ENCODE measurements at places on chromosomes 1 and 21.

DNA sequence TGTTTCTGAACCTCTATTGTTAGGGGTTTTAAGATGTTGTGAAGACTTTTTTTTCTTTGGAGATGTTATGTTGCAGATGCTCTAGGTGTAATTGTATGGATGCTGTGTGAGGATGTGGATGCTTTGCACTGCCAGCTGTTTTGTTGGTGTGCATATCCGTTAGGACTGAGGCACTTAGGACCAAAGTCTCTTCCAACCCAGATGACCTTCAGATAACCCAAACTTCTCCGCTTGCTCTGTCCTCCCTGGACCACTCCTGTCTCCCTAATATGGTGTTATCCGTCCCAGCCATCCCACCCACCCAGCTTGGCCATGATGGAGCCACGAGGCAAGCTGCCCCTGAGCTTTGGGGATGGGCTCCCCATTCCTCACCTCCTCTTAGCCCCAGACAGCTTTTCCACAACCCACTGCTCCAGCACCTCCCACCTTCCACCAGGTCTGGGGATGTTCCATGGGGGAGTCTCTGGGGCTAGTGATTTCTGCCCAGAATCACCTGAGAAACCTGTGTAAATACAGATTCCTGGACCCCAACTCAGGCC lies 5.1 kb upstream of the LEFTY2 start:
- DNase-seq = no peak

DNA sequence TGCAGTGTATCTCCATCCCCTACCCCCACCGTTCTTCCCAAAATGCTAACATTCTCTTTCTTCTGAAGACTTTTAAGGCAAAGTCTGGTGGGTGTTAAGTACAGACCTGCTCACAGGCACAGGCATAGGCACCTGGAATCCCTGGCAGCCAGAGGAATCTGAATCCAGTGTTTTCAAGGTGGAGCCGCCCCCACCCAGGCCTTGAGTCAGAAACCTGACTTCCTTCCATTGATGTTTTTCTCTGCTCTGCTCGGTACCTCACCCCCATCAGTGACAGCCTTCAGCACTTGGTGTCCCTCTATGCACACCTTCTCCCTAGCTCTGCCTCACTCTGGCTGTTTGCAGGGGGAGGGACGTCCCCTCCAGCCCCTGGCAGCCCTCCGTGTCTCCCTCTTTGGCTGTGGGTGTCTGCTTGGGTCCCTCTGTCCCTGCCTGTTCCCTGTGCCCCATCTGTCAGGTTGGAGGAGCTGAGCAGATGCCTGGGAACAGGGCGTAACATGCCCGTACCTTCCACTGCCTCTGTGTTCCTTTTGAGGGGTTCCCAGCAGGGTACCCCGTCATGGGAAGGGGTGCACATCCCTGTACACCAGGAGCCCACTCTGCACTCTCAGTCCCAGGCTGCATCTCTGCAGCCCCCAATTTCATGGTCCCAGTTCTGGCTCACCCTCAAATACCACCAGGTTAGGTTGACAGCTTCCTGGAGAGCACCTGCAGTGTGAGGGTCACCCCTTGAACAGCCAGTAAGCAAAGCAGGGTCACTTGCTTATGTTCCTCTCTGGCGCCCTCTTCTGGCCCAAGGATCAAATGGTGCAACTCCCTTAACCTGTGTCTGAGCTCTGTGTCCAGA lies 6.7 kb downstream of the NCDN start:
- peak; percentile 49 for DNase-seq

- no peak for DNase-seq
Measured at GRCh38 chr1:234154320-234155251, 218.7 kb upstream of the COA6 start.

DNA sequence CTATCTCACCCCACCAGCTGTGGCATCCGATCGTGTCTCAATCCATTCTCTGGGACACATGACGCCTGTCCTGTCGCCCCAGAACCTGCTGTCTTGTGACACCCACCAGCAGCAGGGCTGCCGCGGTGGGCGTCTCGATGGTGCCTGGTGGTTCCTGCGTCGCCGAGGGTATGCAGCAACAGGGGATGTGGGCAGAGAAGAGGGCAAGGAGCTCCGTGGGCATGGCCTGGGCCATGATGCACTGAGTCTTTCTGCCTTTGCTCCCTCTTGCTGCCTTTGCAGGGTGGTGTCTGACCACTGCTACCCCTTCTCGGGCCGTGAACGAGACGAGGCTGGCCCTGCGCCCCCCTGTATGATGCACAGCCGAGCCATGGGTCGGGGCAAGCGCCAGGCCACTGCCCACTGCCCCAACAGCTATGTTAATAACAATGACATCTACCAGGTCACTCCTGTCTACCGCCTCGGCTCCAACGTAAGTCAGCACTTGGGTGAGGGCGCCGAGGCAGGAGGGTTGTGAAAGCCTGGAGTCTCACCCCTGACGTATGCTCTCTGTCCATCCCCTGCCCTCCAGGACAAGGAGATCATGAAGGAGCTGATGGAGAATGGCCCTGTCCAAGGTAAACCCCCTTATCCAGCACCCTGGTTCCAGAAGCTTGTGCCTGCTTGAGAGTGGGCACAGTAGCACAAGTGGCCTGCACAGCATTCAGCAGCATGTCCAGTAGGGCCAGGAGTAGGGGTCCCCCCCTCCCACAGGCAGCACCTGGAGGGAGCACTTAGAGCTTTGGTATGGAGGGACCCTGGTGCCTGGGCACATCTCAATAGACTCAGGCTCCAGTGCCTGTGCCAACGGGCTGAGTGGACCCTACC lies 8.8 kb downstream of the TINAGL1 start:
- DNase-seq = no peak

GRCh38 chr1:30384286-30385245 lies 338.8 kb downstream of the MATN1 start:
- DNase-seq = no peak

- no peak for DNase-seq
Measured at GRCh38 chr1:230271300-230272035, 154.7 kb downstream of the PGBD5 start.

DNA sequence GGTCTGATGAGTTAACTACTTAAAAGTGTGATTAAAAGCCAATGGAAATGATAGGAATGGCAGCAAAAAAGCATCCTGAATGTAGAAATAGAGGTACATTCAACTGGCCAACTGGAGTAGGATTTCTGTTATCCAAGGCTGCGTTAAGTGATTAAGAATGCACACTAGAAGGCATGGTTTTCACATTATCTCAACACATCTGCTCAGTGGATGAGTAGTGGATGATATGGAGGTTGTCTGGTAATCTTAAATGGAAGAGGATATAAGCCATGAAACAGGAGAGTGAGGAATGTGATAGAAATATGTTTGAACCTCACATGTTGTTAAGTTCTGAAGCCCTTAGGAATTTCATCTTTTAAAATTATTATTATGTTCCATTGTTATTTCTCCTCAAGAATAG lies 839.9 kb downstream of the USP25 start:
- DNase-seq = no peak

GRCh38 chr1:54542120-54542961 lies 5.7 kb upstream of the ACOT11 start:
- DNase-seq = no peak

DNA sequence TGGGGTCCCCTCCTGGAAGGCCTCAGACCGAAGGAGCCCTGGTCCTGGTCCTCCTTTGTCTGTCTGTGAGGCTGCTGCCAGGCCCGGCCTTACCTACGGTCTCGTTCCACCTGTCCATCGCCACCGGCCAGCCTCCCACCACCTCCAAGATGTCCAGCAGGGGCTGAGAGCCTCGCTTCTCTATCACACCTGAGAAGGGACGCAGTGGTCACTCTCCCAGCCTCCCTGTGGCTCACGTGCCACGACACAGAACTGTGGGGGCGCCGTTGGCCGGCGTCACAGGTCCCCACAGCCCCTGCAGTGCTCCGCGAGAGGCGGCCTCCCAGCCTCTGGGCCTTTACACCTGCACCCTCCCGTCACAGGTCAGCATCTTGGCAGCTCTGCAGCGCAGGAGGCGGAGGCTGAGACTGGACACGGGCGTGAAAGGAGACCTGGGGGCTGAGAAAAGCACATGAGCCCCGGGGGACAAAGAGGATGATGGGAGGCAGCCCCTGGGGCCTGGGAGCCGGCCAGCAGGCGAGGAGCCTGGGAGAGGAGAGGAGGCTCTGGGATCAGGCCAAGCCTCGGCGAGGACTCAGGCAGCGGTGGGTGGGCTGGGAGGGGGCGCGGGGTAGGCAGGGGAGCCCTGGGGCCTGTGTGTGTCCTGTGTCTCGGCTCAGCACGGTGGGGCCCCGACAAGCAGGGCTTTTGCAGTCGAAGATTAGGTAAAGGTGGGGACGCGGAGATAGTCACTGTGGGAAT lies 20.5 kb downstream of the PRXL2B start:
- no peak for DNase-seq

DNA sequence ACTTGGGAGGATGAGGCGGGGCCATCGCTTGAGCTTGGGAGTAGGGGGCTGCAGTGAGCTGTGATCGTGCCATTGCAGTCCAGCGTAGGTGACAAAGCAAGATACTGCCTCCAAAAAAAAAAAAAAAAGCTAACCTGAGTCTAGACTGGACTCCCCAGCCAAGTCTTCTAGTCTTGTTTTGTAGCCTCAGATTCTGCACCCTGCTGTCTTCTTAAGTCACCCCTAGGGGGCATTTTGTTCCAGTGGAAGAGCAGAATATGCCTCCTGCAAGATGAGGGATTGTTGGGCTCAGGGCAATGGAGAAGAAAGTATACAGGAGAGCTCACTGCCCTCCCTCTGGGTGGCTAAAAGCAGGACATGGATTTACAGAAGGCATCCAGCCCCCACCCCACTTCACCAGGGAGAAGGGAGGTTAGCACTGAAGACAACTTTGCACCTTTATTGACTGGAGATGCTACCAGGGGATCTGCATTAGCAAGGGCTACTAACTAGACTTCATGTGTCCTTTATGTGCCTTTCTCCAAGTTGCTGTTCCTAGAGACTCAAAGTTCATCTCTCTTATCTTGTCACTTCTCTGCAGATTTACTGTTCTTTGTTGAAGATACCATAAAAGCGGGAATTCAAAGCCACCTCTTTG lies 15.3 kb upstream of the RNF187 start:
- DNase-seq = no peak

GRCh38 chr21:40143822-40144525 lies 276.7 kb downstream of the PCP4 start:
- no peak for DNase-seq

GRCh38 chr1:28374297-28374696 lies 4.8 kb downstream of the PHACTR4 start:
- DNase-seq = no peak

DNA sequence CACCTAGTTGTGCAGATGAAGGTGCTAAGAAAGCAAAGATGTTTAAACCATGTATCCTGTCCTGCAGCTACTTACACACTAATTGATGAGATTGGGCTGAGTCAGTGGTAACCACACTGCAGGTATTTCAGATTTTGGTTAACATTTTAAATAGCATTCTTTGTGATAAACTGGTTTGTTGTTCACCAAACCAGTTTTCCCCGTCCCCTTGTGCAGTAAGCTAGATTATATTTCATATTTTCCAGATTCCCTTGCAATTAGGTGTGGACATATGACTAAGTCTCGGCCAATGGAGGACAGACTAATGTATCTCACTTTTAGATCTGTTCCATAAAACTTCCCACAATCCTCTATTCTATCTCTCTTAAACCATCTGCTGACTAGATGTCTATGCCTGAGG lies 320.4 kb downstream of the RWDD3 start:
- DNase-seq = no peak

GRCh38 chr1:116256875-116257274 lies 116.2 kb upstream of the ATP1A1 start:
- DNase-seq = no peak

GRCh38 chr1:47867438-47868347 lies 129.5 kb downstream of the TRABD2B start:
- DNase-seq = no peak

DNA sequence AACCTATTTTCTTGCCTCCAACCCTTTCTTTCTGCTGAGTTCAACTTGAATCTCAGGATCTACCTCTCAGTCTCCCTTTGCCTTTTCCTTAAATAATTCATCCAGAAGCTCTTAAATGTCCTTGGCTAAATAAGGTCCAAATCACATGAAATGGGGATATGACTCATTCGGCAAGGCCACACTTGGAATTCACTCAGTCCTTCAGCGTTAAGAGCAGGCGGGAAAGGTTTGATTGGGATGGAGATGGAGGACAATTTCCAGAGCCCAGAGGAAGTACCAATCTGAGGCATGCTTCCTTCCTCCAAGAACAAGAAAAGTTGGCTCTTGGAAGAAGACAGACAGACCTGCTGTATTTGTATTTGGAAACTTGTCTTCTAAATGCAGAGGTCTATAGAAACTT lies 128.5 kb downstream of the PROX1 start:
- DNase-seq = no peak

GRCh38 chr1:99784809-99785255 lies 18.4 kb upstream of the FRRS1 start:
- no peak for DNase-seq

DNA sequence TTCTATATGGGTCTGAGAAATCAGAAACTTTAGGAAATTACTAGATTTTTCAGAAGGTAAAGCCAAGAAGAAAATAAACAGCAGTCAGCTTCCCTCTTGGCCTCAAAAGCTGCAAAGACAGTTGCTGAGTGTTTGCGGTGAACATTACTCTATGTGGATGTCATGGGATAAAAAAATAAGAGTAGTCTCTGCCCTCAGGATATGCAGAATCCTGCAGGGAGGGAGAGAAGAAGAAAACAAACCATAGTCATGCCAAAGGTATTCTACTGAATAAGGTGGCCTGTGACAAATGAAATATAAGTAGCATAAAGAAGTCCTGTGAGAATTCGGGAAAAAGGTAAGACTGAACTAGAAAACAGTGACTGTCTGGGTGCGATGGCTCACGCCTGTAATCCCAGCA lies 19.0 kb downstream of the YARS1 start:
- no peak for DNase-seq

DNA sequence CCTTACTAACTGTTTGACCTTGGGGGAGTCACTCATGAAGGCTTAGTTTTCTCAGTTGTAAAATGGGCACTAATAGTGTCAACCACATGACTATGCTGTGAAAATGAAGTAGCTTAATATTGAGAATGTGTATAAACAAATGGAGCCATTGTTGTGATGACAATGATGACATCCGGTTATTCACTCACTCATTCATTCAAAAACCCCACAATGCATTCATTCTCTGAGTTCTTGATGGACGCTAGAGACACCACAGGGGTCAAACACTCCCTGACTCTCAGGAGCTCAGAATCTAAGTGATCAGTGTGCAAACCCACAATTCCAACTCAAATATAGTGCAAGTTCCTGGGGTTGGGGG lies 138.9 kb downstream of the FOXD2 start:
- no peak for DNase-seq

- no peak for DNase-seq
Measured at GRCh38 chr1:34929497-34929852, at the start of gene DLGAP3. DLGAP3 (minus strand) TSS chr1:34929650; CDS start chr1:34905383, 24,267 bp downstream.

GRCh38 chr1:235929216-235929615 lies 62.5 kb upstream of the LYST start:
- DNase-seq = no peak

DNA sequence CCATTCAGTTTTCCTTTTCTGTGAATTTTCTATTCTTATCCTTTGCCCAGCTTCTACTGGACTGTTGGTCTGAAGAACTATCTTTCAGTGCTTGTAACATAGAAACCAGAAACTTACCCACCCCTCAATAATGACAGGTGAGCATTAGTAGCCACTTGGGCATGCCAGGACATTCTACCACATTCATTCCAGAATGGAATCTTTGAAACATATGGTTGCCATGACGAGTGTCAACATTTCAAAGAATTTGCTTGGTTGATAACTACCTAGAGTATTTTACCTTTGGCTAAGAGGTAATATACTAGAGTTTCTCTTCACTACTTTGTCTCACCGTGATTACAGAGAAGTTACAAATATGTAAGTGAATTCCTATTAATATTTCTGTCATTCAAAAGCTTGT lies at the start of gene MROH9:
Gene MROH9, plus strand, starts transcription at position 304 of the 400 bp plus-strand sequence. CDS start 10,023 bp downstream, outside the sequence.
- DNase-seq = no peak

GRCh38 chr21:39153842-39154241 lies 29.4 kb downstream of the PSMG1 start:
- DNase-seq = no peak

- no peak for DNase-seq
Measured at GRCh38 chr1:65921446-65921845, 128.8 kb downstream of the PDE4B start.

Data from stimulated activated CD8-positive, alpha-beta memory T cell treated with anti-CD3 and anti-CD28 coated beads, Interleukin-7, amount 100 ng/mL, for 1 hour (primary cell).